ENCODE measurements at places on chromosomes 2 and 18.

- peak; percentile 35 for DNase-seq
Measured at GRCh38 chr2:46229134-46230063, 67.8 kb upstream of the EPAS1 start.

GRCh38 chr2:49260979-49261538 is 106.7 kb upstream of the FSHR start:
- DNase-seq, result no peak

GRCh38 chr2:594297-594949 is 82.8 kb downstream of the TMEM18 start:
- no peak for DNase-seq

GRCh38 chr2:238854699-238855229 is 6.9 kb downstream of the TWIST2 start:
- DNase-seq, result no peak

- DNase-seq, result no peak
Measured at GRCh38 chr2:156892467-156893281, 364.8 kb upstream of the GALNT5 start.

- peak; percentile 38 for DNase-seq
Measured at GRCh38 chr2:143261986-143262385, 132.8 kb downstream of the ARHGAP15 start.

GRCh38 chr18:50622865-50623393 is 63.0 kb downstream of the MAPK4 start:
- DNase-seq, result no peak

- no peak for DNase-seq
Measured at GRCh38 chr2:140108706-140109475, 1328.7 kb upstream of the NXPH2 start.

GRCh38 chr2:241990466-241990865 is 120.9 kb downstream of the RTP5 start:
- no peak for DNase-seq

GRCh38 chr2:60708630-60709320 is 47.3 kb upstream of the PAPOLG start:
- DNase-seq, result no peak

DNA sequence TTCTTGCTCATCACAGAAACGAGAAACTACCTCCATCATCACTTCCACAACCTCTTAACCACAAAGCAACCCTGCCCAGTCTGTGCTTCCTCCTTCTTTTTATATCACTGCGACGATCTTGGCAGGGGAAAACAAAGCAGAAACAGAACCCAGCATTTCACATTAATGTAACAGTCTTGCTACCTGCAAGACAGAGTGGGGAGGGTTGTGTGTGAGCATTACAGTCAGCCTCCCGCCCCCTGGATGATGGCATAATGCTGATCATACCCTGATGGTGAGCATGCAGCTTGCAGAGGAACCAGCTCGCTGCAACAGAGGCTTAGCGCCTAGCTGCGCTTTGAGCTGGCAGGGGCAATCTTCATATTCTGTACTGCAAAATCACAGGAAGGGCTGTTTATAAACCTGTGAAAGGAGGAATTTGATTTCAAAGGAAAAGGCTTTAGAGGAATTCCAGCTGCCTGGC is 376.1 kb downstream of the IRS1 start:
- no peak for DNase-seq

DNA sequence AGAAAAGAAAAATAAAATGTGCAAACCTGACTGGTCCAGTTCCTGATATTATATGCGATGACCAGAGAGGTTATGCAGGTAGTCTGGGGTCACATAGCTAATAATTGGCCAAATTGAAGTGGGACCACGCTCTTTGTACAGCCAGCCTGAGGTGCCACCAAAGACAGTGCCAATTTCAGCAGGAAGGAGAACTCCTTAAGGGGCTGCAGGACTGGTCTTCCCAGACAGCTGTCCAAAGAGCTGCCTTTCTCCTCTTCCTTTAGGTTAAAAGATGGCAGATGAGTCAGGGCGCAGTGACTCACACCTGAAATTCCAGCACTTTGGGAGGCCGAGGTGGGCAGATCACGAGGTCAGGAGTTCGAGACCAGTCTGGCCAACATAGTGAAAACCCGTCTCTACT is 95.5 kb downstream of the ACKR3 start:
- no peak for DNase-seq

- no peak for DNase-seq
Measured at GRCh38 chr2:9844576-9844975, 1.3 kb downstream of the TAF1B start.

DNA sequence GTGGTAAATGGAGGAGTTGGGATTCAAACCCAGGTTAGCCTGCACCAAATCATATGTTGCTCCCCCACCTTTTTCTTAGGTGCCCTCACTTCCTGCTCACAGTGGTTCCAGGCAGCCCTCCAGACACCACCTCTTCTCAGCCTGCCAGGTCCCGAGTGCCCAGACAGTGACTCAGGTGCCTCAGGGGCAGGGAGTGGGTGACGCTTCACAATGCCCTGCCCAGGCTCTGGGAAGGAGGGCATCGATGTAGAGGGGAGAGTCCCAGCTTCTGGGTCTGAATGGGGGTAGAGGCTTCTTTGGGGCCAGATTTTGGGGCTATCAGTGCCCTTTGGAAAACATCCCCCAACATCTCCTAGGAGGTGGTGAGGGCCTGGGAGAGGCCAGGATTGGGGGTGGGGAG is 5.2 kb upstream of the DNAJB2 start:
- no peak for DNase-seq

DNA sequence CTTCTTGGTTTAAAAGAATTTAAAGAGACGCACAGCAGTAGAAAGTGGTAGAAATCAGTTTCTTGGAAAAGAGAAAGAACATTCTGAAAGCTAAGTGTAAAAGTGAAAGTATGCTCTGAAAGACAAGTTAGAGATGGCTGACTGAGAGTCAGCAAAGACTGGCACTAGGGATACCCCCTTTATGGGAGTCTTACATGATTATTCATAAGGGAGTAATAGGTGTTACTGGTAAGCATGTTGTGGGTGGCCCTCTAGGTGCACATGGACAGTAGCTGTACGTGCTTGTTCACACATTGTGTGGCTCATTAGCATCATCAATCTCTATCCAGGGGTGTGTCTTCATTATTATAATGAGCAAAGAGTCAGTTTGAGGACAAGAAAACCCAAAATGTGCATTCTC is 816.2 kb downstream of the CBLN2 start:
- no peak for DNase-seq

- DNase-seq, result no peak
Measured at GRCh38 chr18:36459203-36459602, 161.7 kb downstream of the FHOD3 start.
